ENCODE measurements at places on chromosomes 16 and 17. TPM values are rescaled to one million over a fixed set of nuclear protein-coding genes. Genes with fewer than 3 reads are reported as not detected.

The ANKRD11 gene
- 196 TPM for total RNA-seq

The SOX15 gene
- total RNA-seq: 2.4 TPM

The CD79B gene
- total RNA-seq: 4.4 TPM

The NOL3 gene
- 38.7 TPM for total RNA-seq

The TP53TG3F gene
- not detected for total RNA-seq

The ADAM11 gene
- total RNA-seq: 0.67 TPM

The PERCC1 gene
- total RNA-seq: not detected

The BTBD17 gene
- total RNA-seq: not detected

The GJD3 gene
- not detected for total RNA-seq

The NACA2 gene
- total RNA-seq: not detected
